Natural killer cell treated with Interleukin-12 subunit alpha and Interleukin-12 subunit beta and Interleukin-15 and Interleukin-18, amount 100 ng/mL, for 72 hours (primary cell): ENCODE measurements at places on chromosomes 7 and 10. TPM values are rescaled to one million over a fixed set of nuclear protein-coding genes. Genes with fewer than 3 reads are reported as not detected.

DNA sequence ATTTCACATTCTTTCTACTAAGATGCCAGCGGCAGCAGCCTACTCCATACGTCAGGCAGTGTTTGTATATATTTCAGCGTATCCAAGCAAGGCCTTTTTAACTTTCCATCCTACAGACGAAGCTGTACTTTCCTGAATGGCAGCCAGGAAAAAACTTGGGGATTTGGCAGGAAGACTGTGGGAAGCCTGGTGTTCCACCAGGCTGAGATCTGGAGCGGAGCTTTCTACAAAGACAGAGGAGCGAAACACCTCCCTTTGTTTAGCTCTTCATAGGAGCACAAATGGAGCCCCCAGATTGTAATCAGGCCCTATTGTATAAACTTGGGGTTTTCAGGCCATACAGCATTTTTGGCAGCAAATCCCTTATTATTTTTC lies 143.8 kb downstream of the TES start:
- no peak overlapping the region for H3K27ac ChIP-seq
- H3K27me3 ChIP-seq: peaks cover 10% of the 10 kb centered on the region
- H3K36me3 ChIP-seq: no peaks in the 10 kb centered on the region
- DNase-seq: no peak

DNA sequence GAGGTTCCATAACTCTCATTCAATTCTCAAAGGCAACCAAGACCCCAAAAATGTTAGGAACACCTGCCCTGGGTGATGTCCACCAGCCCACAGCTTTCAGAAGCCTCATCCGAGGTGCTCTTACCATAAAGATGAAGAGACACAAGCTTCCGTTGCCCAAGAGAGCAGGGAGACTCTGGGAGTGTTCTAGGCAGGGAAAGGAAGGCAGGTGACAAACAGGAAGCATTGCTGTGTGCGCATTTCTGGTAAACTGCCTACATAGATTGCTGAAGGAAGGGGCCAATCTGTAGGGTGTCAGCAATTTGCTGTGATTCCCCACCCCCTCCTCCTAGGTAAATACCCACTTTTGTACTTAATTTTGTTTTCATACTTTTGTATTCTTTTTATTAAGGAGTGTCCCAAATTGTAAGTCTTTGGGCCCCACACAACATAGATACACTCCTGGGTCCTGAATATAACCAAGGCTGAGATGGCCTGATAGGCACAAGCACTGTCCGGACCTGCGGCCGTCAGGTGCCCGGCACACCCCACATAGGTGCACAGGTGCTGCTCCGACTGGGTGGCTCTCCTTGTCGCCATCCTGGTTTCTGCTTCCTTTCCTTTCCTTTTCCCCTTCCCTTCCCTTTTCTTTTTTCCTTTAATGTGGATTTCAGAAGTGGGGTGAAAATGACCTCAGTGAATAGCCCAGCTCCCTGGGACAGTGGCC lies 51.4 kb upstream of the SMNDC1 start:
- H3K4me1 ChIP-seq: peaks cover 56% of the 10 kb centered on the region
- H3K4me3 ChIP-seq: peak overlapping the region; percentile 85
- H3K27me3 ChIP-seq: no peaks in the 10 kb centered on the region
- no peaks in the 10 kb centered on the region for H3K36me3 ChIP-seq
- peak overlapping the region; percentile 93 for H3K27ac ChIP-seq

- no peaks in the 10 kb centered on the region for H3K36me3 ChIP-seq
- H3K27me3 ChIP-seq: no peaks in the 10 kb centered on the region
- no peak for DNase-seq
- no peaks in the 10 kb centered on the region for H3K4me1 ChIP-seq
Measured at GRCh38 chr10:48993627-48994026, 54.0 kb upstream of the LRRC18 start.

The CCNJ gene
- 12.1 TPM for total RNA-seq

The SFTPA1 gene
- not detected for total RNA-seq

GRCh38 chr10:125692601-125693523 lies 9.9 kb upstream of the TEX36 start:
- no peaks in the 10 kb centered on the region for H3K36me3 ChIP-seq
- DNase-seq: no peak
- H3K4me1 ChIP-seq: peaks cover 10% of the 10 kb centered on the region
- peaks cover 3% of the 10 kb centered on the region for H3K27me3 ChIP-seq
- H3K4me3 ChIP-seq: no peak overlapping the region

The SGMS1 gene
- 31.6 TPM for total RNA-seq

- H3K27ac ChIP-seq: peak overlapping the region; percentile 68
- H3K27me3 ChIP-seq: peaks cover 3% of the 10 kb centered on the region
- H3K4me1 ChIP-seq: peaks cover 13% of the 10 kb centered on the region
- H3K4me3 ChIP-seq: peak overlapping the region; percentile 71
Measured at GRCh38 chr10:6382081-6382480, 179.3 kb downstream of the PFKFB3 start.

The AOC1 gene
- not detected for total RNA-seq

The LIPJ gene
- not detected for total RNA-seq

GRCh38 chr7:92648067-92648466 lies 57.9 kb upstream of the FAM133B start:
- H3K36me3 ChIP-seq: peaks cover 33% of the 10 kb centered on the region
- H3K27me3 ChIP-seq: no peaks in the 10 kb centered on the region
- H3K27ac ChIP-seq: peak overlapping the region; percentile 100
- H3K4me1 ChIP-seq: peaks cover 73% of the 10 kb centered on the region
- DNase-seq: no peak

GRCh38 chr7:114426824-114427223 lies 12.2 kb downstream of the FOXP2 start:
- H3K27me3 ChIP-seq: no peaks in the 10 kb centered on the region
- no peak overlapping the region for H3K27ac ChIP-seq
- H3K4me1 ChIP-seq: no peaks in the 10 kb centered on the region
- H3K4me3 ChIP-seq: no peak overlapping the region

GRCh38 chr7:127377425-127377824 lies 15.1 kb downstream of the ZNF800 start:
- peaks cover 56% of the 10 kb centered on the region for H3K4me1 ChIP-seq
- H3K27ac ChIP-seq: peak overlapping the region; percentile 9
- no peak overlapping the region for H3K4me3 ChIP-seq
- no peaks in the 10 kb centered on the region for H3K27me3 ChIP-seq
- peaks cover 12% of the 10 kb centered on the region for H3K36me3 ChIP-seq

The NYAP1 gene
- total RNA-seq: not detected

GRCh38 chr7:102096012-102096332 lies 190.7 kb upstream of the SH2B2 start:
- H3K27ac ChIP-seq: no peak overlapping the region
- no peaks in the 10 kb centered on the region for H3K4me1 ChIP-seq
- H3K4me3 ChIP-seq: no peak overlapping the region
- DNase-seq: no peak
- H3K36me3 ChIP-seq: no peaks in the 10 kb centered on the region

DNA sequence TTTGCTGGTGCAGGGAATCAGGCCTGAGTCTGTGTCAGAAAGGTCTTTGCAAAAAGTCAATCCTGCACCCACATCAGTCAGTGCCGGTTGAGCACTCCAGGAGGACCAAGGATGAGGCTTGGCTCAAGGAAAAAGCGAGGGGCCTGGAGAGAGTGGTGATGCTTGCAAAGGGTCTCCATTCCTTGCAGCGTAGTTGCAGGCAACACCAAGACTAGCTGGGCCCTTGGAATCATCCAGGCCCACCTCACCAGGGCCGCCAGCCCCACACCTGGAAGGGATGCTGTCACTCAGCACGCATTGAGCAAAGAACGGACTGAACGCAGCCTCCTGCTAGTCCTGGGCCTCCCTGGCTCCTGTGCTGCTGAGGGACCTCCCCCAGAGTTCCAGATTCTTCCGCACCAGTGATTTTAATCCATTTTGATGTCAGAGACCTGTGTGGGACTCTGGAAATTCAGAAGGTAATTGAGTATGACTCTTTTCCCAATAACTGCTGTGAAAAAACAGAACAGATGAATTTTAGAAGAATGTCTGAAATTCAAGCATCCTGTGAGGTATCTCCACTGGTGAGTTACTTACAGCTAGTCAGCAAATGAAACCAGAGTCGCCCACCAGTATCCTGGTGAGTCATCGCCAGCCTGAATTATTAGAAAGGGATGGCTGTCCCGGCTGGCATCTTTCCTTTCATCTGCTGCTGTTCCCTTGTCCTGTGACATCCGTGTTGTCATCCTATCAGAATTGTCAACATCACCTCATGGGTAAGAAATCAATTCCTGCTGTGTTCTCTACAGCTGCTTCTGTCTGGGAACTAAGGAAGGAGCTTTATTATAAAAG lies 150.8 kb upstream of the NPS start:
- no peaks in the 10 kb centered on the region for H3K4me1 ChIP-seq
- H3K36me3 ChIP-seq: no peaks in the 10 kb centered on the region
- H3K27me3 ChIP-seq: no peaks in the 10 kb centered on the region
- no peak for DNase-seq

DNA sequence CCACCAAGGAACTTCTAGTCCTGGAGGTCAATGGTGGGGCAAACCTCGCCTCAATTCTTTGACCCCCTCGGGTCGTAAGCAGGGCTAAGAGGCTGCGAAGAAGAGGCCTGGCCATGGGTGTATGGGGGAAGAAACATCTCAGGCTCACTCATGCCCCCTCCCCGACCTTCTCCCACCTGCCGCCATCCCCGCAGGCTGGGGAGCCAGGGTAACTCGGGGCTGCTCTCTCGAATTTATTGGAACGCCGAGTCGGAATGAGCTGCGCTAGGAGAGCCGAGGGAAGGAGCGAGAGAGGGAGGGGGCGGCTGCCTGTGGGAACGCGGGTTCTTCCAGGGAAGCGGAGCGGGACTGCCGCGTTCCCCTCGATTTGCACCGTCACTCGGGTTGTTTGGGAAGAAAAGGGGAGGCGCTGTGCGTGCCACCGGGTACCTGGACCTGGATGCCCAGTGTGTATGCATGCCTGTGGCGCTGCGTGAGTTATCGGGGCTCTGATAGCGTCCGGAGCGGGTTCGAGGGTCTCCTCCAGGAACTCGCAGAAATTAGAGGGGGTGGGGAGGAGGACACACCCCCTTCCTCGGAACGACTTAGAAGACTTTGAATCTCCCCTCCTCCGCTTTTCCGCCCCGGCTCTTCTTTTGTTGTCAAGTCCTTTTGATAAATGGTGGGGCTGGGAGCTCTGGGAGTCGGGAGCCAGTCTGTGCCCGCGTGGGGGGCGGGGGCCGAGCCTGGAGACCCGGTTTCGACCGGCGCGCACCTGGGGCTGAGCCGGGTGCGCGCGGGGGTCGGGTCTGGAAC lies 1.8 kb upstream of the ZNF503 start:
- peaks cover 18% of the 10 kb centered on the region for H3K4me1 ChIP-seq
- no peak overlapping the region for H3K27ac ChIP-seq
- DNase-seq: no peak
- peak overlapping the region; percentile 85 for H3K4me3 ChIP-seq

- peaks cover 24% of the 10 kb centered on the region for H3K27me3 ChIP-seq
- H3K27ac ChIP-seq: no peak overlapping the region
- peaks cover 7% of the 10 kb centered on the region for H3K4me1 ChIP-seq
- H3K4me3 ChIP-seq: no peak overlapping the region
- DNase-seq: no peak
Measured at GRCh38 chr10:133336118-133336576, 549 bp downstream of the CALY start.

The DTX2 gene
- 34.3 TPM for total RNA-seq

GRCh38 chr10:37222046-37222445 lies 96.6 kb downstream of the ANKRD30A start:
- DNase-seq: no peak
- no peaks in the 10 kb centered on the region for H3K4me1 ChIP-seq
- H3K4me3 ChIP-seq: no peak overlapping the region

- H3K27me3 ChIP-seq: peaks cover 18% of the 10 kb centered on the region
- H3K4me3 ChIP-seq: no peak overlapping the region
- H3K27ac ChIP-seq: no peak overlapping the region
- H3K4me1 ChIP-seq: peaks cover 2% of the 10 kb centered on the region
- no peaks in the 10 kb centered on the region for H3K36me3 ChIP-seq
Measured at GRCh38 chr10:71970331-71970730, 6.1 kb downstream of the CHST3 start.

The A1CF gene
- not detected for total RNA-seq

The AKR1C8 gene
- total RNA-seq: 1.3 TPM

DNA sequence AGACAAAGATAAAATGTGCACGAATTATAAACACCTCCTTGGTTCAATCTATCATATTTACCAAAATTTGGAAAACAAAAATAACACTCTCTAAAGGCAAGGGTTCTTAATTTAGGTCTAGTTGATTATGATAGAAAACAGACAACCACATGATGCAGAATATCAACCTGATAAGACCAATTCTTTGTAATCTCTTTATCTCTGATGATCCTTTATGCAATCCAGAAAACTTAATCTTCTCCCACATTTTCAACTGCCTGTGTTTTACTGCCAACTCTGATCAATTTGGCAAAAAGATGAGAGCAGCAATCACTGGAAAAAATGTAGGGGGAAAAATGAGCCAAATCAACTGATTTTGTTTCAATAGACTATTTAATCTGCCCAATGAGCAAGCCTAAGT lies 148.5 kb downstream of the LRRN3 start:
- peaks cover 8% of the 10 kb centered on the region for H3K36me3 ChIP-seq
- H3K4me3 ChIP-seq: no peak overlapping the region
- peaks cover 6% of the 10 kb centered on the region for H3K4me1 ChIP-seq
- DNase-seq: no peak
- H3K27me3 ChIP-seq: no peaks in the 10 kb centered on the region
- H3K27ac ChIP-seq: no peak overlapping the region

- peaks cover 9% of the 10 kb centered on the region for H3K36me3 ChIP-seq
- H3K27me3 ChIP-seq: no peaks in the 10 kb centered on the region
- no peaks in the 10 kb centered on the region for H3K4me1 ChIP-seq
- no peak overlapping the region for H3K27ac ChIP-seq
Measured at GRCh38 chr7:136245327-136246004, 268.3 kb upstream of the MTPN start.

- peaks cover 19% of the 10 kb centered on the region for H3K4me1 ChIP-seq
- H3K27ac ChIP-seq: no peak overlapping the region
- no peak overlapping the region for H3K4me3 ChIP-seq
- no peaks in the 10 kb centered on the region for H3K27me3 ChIP-seq
- no peak for DNase-seq
Measured at GRCh38 chr7:26853788-26854393, 10.5 kb downstream of the SKAP2 start.
